ENCODE measurements at places on chromosomes 4 and X.

GRCh38 chr4:39415678-39416283 lies 9.1 kb downstream of the KLB start:
- no peak for DNase-seq

- no peak for DNase-seq
These were observed 1331.6 kb downstream of the ADGRL3 start for GRCh38 chr4:62531731-62532130.

DNA sequence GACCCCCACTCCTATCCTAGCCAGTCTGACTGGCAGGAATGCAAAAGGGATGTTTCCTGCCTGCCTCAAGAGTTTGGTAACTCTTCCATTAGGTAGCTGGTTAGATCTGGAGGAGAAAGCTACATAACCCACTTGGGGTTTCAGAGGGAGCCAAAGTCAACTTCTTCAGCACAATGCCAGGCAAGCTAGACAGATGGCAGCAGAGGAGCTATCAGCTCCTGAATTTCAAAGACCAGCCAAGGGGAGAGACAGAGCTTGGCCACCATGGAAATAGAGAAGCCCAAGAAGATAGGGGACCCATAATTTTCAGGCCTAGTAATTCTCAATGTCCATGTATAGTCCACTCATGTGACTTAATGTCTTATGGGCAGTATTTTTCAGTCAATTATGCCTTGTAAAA lies 56.4 kb downstream of the PGRMC1 start:
- no peak for DNase-seq

DNA sequence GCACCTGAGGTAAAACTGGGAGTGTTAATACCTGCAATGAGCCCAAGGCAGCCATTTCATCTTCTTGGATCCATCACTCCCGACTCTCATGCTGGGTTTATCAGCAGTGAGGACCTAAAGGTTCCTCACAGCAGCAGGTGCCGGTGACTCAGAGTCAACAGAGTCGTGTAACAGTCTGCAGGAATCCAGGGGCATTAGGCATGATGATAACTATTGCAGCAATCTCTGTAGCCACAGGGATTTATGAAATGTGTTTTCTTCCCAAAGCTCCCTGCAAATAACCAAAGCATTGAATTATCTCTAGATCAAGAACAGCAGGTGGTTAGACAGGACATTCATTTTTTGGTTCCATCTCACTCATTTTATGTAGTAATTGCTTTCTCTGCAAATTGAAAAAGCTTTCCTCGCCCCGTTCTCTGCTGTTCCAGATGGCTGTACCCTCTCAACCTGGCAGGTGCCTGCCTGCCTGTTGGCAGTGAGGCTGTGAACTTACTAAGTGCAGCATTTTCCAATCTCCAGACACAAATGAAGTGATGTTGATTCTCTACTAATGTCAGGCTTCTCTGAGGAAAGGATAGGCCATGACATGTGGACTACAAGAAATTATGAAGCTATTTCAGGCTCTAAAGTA lies 48.1 kb upstream of the TSPAN7 start:
- DNase-seq = no peak

GRCh38 chr4:3310301-3311094 lies 17.7 kb downstream of the RGS12 start:
- no peak for DNase-seq

DNA sequence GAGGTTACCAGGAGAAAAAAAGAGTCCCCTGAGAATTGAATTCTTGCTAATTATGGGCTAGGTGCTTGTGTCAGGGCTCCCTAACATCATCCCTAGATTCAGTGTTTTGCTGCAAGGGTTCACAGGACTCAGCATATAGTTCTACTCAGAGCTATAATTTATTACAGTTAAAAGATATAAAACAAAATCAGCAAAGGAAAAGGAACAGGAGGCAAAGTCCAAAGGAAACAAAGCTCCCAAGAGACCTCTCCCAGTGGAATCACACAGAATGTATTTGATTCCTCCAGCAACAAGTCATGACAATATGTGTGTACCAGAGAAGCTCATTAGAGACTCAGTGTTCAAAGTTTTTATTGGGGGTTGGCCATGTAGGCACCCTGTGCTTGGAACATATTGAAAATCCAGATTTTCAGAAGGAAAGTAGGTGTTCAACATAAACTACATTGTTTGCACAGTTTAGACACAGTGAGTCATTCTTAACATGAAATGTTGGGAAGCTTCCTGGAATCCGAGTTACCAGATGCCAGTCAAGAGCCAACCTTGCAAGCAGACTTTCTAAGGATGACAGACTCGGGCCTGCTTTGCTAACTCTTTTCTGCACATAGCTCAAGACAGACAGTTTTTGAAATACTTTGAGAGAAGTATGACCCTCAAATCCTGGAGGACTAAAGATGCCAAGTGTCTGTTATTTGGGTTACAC lies 311.3 kb upstream of the EMCN start:
- no peak for DNase-seq

GRCh38 chr4:176150704-176151103 lies 44.7 kb downstream of the SPATA4 start:
- no peak for DNase-seq

- DNase-seq = no peak
These were observed 9.7 kb downstream of the EFNB1 start for GRCh38 chrX:68838571-68838910.

- no peak for DNase-seq
These were observed 80.3 kb downstream of the LNX1 start for GRCh38 chr4:53511014-53511413.

- DNase-seq = no peak
These were observed 29.8 kb downstream of the SAGE1 start for GRCh38 chrX:135923353-135923752.

DNA sequence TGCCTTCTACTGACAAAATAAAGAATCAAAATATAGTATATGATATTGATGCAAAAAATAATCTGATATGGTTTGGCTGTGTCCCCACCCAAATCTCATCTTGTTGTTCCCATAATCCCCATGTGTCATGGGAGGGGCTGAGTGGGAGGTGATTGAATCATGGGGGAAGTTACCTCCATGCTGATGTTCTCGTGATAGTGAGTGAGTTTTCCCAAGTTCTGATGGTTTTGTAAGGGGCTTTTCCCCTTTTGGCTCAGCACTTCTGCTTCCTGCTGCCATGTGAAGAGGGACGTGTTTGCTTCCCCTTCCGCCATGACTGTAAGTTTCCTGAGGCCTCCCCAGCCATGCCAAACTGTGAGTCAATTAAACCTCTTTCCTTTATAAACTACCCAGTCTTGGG lies 70.2 kb downstream of the TMEM165 start:
- DNase-seq = no peak

- no peak for DNase-seq
These were observed 23.3 kb upstream of the MAGEA11 start for GRCh38 chrX:149688552-149688951.

DNA sequence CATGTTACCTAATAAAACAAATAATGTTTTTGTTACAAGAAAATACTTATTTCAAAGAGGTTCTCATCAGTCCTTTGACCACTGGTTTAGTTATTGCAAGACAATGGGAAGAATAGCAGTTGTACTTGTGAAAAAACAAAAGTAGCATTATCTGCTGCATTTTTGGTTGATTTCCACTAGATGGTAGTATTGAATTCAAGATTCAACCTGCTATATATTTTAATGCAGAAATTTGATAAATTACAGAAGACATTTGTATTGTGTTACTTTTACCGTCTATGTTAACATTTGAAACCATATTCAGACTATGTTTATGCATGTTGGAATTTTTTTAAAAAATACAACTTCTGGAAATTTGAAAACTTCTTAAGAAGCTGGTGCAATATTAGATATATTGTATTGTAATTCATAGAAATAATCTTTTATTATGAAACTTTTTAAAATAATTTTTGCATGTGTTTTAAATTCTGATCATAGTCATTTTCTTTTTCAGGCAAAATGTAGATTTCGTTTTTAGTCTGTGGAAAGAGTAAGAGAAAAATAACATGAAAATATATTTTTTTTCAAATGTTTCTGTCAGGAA lies 56.4 kb downstream of the SPCS3 start:
- DNase-seq = no peak

- DNase-seq = no peak
These were observed at the start of gene GYG2 for GRCh38 chrX:2828344-2828958. Gene GYG2, plus strand, starts transcription at chrX:2828930. Its CDS starts 1,259 bp downstream, at chrX:2830189.

GRCh38 chrX:78237127-78237526 lies 90.3 kb downstream of the CYSLTR1 start:
- DNase-seq = no peak

GRCh38 chr4:14716691-14717090 lies 285.6 kb upstream of the CPEB2 start:
- DNase-seq = no peak

- no peak for DNase-seq
These were observed 753.3 kb downstream of the ADGRL3 start for GRCh38 chr4:61953386-61953785.

- DNase-seq = no peak
These were observed 109.1 kb downstream of the PHEX start for GRCh38 chrX:22141047-22141730.

- no peak for DNase-seq
These were observed 260.8 kb upstream of the VCX start for GRCh38 chrX:7582191-7582590.

DNA sequence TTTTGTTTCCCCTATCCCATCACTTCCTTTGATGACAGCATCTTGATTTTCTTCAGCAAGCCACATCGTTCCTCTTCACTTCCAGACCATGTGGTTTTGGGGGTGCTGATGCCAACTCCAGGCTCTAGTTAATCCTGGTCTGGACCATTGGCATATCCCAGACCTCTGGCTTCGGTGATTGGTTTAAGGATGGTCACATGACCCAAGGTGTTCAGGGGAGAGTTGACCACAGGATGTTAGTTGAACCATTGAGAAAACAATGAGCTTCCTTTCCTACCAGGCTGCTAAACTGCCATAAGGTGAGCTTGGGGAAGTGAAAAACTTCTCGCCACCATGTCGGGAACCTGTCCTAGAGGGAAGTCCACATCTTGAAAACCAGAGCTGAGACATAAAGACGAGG lies 60.9 kb upstream of the TLR3 start:
- no peak for DNase-seq

DNA sequence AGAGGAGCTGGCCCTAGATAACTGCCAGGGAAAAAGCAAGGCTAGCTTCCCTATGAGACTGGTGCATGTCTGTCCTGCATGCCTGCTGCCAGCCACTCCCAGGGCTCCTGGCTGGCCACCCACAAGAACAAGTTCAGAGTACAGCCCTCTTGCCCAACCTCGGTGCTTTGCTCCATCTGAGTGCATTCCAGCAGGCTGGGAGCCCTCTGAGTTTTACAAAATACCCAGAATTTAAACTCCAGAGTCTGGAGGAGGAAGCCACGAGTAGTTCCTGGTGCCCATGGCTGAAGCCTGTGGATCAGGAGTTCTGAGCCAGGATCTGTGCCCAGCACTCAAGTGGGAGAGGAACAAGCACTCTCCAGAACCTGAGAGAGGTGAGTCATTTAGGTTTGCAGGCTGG lies 111.6 kb downstream of the MAGEE2 start:
- no peak for DNase-seq

DNA sequence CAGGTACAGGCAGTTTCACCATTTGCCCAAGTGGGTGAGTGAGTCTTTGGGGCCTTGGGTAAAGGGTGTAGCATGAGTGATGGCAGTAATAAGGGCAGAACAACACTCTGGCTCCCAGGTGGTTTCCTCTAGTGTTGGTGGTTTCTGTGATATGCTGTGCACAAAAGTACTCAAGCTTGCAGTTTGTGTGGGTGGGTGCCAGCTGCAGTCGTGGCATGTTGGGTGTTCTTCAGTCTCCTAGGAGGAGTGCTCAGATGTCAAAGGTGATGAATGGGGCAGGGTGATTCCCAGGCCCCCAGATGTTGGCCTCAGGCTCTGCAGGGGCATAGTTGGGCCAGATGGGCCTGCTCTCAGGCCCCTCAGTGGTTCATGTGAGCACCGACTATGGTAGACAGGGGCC lies 166.1 kb upstream of the KLF8 start:
- DNase-seq = no peak

DNA sequence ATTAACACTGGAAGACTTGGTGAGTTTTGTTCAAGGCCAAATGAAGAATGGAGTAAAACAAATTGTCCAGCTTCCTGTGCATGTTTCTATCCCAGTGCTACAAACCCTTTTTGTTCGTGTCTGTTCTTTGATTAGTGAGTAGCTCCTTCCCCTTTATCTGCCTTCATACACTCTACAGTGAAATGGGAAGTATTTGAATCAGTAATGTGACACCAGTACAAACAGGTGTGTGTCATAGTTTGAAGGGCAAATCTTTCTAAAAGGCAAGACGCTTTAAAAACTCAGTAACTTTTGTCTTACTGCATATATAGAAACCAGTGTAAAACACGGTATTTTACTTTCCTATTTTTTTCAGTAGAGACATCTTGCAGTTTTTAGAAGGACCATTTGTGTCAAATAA lies 5.9 kb downstream of the ARHGEF38 start:
- DNase-seq = no peak

DNA sequence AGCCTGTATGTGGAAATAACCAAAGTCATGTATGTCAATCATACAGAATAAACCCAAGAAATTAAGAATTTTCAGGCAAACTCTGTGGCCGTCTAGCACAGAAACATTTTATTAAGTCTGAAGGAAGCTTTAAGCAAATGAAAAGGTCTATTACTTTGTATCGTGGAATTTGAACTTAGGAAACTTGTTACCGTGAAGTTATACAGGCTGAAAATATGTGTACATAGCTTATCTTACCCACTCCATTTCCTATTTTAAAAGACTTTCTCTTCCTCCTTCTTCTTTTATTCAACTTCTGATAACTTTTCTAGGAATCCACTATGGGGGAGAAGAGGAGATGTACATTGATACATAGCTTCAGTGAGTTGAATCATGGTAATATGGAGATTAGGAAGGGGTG lies 108.3 kb downstream of the AGTR2 start:
- DNase-seq = no peak

DNA sequence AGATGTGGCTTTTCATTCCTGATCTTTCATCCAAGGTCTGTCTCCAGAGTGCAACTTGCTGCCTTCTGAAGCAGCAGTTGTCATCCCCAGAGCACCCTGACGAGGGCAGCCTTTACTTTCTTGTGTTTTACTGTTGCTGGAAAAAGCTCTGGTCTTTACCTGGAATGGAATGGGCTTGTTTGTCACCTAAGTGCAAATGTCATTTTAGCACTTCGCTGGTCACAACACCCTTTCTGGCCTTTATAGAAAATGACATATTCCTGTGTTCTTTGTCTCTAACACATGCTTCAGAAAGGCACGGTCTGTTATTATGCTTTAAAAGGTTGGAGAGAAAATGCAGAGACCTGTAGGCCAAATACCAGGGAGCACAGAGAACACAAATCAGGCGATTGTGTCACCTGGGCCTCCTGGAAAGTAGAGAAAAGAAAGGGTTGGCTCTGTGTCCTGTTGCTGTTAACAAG lies 332.7 kb upstream of the IGFBP7 start:
- DNase-seq = no peak

DNA sequence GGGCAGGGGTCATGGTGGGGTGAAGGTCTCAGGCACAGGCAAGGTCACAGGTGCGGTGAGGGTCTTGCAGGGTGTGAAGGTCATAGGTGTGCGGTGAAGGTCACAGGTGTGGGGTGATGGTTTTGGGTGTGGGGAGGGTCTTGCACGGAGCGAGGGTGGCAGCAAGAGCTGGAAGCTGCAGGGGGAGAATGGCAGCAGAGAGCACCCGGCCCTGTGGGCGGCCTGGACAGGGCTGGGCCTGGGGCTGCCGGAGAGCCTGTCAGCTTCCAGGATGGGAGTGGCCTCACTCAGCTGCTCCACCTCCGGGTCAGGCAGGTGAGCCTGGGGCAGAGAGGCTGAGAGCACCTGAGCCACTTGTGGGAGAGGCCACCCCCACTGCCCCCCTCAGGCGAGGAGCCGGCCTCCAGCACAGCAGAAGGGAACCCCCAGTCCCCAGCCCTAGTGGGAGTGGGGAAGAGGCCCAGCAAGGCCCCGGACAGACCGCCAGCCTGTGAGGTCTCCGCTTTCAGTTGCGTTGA lies 1.5 kb downstream of the MSANTD1 start:
- DNase-seq = no peak

- DNase-seq = no peak
These were observed 9.4 kb downstream of the TMEM187 start for GRCh38 chrX:153981771-153982533.
